ENCODE measurements at places on chromosomes 1 and 21.

DNA sequence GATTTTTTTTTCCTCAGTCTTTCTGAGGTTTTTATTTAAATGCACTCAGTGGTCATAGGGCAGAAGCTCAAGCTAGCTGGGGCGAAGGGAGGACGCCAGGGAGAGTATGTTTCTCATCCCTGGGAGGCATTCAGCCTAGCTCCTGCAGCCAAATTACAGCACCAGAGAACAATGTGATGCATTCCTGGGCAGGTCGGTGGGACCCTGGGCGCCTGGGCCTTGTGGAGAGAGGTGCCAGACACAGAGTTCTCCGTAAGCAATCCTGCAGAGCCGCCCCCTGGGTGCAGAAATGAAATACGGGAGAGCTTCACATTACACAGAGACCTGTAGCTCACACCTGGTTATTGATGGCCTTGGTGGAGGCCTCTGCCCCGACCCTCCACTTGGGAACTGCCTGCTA lies 15.5 kb downstream of the WNT2B start:
- no peak for DNase-seq

DNA sequence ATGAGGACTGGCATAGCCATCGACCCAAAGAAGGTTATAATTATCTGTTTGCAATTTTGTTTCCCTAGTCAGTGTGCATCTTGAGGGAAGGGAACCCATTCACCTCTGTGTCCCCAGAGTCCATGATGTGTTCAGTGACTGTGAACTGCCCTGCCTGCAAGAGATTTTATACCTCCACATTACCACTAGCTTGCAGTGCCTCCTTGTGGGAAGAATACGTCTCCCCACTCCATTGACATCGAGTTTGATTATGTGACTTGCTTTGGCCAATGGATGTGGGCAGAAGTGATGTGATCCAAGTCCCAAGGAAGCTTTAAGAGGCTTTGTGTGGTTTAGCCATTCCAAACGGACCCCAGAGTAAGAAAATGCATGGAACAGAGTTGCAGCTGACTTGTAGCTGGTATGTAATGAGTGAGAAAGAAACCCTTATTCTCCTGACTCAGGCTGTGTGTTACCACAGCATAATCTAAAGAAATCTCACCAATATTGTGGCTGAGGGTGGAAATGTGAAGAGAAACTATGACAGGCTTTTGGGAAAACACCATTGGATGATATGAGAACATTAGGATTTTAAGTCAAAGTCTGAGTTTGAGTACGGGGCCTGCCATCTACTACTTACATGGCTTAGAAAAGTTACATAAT lies 47.8 kb upstream of the NRDC start:
- DNase-seq, result peak; percentile 12

GRCh38 chr1:161404051-161404597 lies 36.4 kb upstream of the CFAP126 start:
- no peak for DNase-seq

DNA sequence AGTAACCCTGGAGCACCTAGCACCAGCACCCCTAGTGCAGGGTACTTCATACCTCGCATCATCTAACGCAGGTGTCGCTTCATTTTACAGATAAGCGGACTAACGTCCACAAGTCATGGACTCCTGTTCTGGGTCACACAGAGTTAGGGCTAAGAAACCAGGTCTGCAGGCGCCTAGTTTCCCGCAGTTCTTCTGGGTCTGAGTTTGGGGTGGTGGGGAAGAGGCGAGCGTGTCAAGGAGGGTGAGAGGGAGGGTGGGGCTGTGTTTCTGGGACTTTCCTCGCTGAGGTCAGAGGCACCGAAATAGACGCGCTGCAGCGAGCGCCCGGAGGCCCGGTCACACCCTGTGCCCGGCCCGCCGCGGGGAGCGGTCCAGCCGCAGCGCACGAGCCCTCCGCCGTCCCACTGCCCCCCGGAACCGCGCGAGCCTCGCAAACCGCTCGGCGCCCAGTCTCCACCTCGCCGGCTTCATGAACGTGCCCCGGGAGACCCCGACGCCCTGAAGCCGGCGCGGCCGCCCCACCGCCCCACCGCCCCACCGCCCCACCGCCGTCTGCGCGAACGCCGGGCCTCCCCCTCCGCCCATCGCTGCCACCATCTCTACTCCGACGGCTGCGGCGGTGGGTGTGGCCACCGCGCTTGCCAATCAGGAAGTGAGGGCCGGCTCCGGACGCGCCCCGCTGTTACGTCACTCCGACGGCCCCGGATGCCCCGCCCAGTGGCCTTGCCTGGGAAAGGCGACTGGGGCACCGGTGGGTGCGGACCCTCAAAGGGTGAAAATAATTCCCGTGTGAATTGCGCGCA lies 12.3 kb downstream of the IFI6 start:
- DNase-seq, result peak; percentile 78

DNA sequence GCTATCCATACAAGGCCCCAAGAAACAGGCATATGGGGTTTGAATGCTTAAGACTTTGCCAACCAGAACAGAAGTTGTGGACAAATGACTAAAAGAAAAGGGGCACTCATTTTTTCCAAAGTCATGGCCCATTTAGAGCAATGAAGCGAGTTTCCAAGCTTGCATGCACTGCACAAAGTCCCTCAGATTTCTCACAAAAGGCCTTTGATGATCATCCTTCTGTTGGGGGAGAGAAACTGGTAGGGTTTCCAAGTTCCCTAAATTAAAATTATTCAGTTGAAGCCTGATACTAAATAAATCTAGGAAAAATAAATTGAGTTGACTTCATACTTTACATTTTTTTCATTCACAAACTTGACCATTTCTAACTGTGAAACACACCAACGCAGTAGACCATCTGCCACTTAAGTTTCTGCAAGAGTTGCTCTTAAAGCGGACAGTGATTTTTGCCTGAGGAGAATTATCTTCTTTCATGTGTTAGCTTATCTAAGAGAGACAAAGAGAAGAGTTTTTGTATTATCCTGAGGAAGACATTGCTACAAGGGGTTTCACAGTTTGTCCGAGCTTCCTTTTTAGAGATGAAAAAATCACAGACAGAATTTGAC lies 139.2 kb downstream of the SEC16B start:
- DNase-seq, result no peak

- DNase-seq, result no peak
These were observed 109.0 kb upstream of the IPO9 start for GRCh38 chr1:201719812-201720521.

DNA sequence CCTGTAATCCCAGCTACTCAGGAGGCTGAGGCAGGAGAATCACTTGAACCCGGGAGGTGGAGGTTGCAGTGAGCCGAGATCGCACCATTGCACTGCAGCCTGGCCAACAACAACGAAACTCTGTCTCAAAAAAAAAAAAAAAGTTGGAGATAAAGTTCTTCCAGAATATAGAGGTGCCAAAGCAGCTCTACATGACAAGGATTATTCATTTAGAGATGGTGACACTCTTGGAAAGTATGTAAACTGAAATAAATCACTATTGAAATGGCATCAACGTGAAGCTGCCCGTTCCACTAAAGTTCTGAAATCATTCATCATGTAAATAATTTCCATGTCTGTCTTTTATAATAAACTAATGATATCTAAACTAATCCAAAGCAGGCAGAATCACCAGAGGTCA lies 14.9 kb downstream of the EIF4G3 start:
- DNase-seq, result no peak

- DNase-seq, result peak; percentile 12
These were observed 842 bp upstream of the GCSAML start for GRCh38 chr1:247548092-247548491.

DNA sequence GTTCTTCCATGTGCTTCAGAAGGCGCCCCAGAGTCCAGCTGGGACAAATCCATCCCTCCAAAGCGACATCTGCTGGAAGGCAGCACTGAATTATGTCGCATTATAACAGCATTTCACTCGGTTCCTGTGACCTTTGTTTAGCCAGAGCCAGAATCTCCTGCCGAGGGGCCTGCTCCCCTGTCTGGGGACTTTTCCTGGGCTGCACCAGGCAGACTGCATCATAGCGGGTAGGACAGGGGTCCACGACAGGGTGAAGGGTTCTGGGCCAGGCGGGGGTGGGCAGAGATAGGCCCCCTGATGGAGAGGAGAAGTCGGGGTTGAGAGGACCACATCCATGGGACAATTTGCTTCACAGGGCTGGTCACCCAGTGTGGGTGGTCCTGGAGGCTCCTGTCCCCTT lies 276.9 kb downstream of the MATN1 start:
- no peak for DNase-seq

DNA sequence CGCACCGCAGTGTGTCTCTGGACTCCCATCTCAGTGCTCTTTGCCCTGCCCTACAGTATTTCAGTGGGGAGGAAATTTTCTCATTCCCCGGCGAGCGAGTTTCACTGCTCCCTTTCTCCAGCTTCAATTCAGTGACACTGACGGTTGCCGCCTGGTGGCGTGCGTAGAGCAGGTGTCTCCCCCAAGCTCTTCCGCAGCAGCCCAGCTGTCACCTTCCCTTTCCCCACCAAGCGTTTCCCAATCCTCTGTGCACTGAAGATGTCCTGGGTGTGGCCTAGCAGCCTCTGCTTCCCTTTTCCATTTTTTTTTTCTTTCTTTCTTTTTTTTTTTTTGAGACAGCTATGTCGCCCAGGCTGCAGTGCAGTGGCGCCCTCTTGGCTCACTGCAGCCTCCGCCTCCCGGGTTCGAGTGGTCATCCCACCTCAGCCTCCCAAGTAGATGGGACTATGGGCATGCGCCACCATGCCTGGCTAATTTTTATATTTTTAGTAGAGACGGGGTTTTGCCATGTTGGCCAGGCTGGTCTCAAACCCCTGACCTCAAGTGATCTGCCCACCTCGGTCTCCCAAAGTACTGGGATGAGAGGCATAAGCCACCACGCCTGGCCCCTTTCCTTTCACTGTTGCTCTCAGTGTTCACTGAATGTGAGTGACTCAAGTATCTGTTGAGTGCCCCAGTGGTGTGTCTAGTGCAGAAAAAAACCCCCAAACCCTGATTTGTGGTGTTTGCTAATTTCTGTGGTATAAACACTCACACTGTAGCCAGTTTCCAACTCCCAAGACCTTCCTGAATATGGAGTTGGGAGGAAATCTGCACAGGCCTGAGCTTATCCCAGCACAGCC lies 30.1 kb downstream of the TNFRSF1B start:
- no peak for DNase-seq

GRCh38 chr1:101497881-101498559 lies 261.2 kb downstream of the S1PR1 start:
- no peak for DNase-seq

DNA sequence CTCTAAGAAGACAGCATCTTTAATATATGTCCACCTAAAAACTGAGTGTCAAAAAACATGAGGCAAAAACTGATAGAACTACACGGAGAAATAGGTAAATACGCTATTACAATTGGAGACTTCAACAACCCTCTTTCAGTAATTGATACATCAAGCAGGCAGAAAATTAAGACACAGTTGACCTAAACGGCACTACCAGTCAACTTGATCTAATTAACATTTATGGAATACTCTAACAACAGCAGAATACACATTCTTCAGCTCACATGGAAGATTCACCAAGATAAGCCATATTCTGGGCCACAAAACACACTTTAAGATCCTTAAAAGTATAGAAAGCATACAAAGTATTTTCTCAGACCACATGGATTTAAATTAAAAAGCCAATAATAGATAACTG lies 137.6 kb downstream of the CLIC6 start:
- no peak for DNase-seq

- peak; percentile 15 for DNase-seq
These were observed 5.8 kb downstream of the TCHH start for GRCh38 chr1:152109231-152109997.

DNA sequence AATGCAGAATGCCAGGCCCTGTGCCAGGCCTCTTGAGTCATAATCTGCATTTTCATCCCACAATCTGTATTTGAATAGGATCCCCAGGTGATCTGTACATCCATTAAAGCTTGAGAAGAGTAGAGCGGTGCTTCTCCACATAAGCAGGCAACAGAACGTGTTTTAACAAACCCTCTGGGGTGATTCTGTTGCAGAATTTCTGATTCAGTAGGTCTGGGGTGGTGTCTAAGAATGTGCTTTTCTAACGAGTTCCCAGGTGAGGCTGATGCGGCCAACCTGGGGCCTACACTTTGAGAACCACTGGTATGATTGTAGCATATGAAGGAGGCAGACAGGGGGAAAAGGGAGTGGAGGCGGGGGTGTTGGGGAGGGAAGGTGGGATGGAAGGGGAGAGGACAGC lies 78.4 kb upstream of the POU3F1 start:
- no peak for DNase-seq

- no peak for DNase-seq
These were observed 57.1 kb upstream of the SLFNL1 start for GRCh38 chr1:41078616-41079015.

DNA sequence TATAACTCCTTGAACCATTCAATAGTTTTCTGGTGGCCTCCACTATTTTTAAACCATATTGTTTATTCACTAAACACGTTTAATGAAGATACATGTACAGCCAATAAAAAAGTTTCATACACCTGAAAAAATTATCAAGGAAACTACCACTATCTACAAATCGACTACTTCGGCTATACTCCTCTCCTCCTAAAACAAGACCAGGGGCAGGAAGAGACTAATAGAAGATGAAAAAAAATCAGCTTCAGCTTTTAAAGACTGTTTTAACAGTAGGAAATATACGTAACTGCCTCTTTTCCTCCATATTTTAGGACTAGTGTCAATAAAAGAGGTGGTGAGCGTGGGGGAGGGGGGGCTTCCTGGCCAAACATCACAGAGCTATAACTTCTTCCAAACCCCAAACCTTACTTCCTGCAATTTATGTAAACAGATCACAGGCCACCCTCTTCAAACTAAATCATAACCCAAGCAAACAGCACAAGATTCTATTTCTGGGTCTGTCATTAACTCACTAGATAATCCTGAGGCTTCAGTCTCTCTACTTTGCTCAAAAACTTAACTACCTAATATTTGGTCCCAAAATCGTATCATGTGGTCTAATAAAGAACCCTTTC lies 15.1 kb downstream of the FOXJ3 start:
- no peak for DNase-seq

DNA sequence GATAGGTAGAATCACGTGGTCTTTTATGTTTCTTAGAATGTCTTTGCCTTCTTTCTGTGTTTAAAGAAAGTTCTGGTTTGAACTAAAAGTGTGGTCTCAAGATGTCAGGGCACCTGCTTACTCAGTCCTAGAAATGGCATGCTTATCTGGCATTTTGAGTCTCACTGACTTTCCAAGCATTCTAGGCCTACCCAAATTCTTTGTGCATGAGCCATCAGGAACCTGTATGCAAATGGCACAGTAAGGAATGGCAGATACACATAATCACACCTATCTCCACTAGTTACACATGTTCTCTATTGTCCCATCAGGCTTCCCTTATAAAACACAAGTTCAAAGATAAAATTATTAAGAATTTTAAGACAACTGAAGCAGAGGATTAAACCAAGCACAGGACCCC lies 29.5 kb upstream of the CLCA4 start:
- no peak for DNase-seq

Measured in endothelial cell (in vitro differentiated cells).